ENCODE measurements at places on chromosomes 13 and 19. TPM values are rescaled to one million over a fixed set of nuclear protein-coding genes. Genes with fewer than 3 reads are reported as not detected.

MTMR6 gene
- total RNA-seq: 34.1 TPM

- H3K27ac ChIP-seq: no peak overlapping the region
- no peak for DNase-seq
- peaks cover 19% of the 10 kb centered on the region for H3K4me1 ChIP-seq
- no peak overlapping the region for H3K4me3 ChIP-seq
These were observed 29.3 kb downstream of the WDFY2 start for GRCh38 chr13:51613535-51613934.

DNA sequence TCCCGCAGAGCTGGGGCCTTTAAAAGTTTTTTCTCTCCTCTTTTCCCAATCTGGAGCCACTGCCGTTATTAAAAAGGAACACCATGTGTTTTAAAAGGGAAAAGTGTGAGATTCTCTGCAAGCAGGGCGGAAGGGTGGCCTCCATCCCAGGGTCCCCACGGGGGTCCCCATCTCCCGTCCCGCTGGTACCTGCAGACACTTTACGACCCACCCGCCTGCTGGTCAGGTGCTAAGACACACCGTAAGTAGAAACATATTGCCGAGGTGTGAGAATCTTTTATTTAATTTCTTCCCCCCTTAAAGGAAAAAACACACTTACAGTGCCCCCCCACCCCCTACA lies 1.8 kb downstream of the CRLF1 start:
- H3K27ac ChIP-seq: peak overlapping the region; percentile 8
- H3K4me3 ChIP-seq: no peak overlapping the region
- H3K4me1 ChIP-seq: peaks cover 7% of the 10 kb centered on the region
- DNase-seq: no peak
- no peaks in the 10 kb centered on the region for H3K36me3 ChIP-seq

TYROBP gene
- 80.4 TPM for total RNA-seq

DNA sequence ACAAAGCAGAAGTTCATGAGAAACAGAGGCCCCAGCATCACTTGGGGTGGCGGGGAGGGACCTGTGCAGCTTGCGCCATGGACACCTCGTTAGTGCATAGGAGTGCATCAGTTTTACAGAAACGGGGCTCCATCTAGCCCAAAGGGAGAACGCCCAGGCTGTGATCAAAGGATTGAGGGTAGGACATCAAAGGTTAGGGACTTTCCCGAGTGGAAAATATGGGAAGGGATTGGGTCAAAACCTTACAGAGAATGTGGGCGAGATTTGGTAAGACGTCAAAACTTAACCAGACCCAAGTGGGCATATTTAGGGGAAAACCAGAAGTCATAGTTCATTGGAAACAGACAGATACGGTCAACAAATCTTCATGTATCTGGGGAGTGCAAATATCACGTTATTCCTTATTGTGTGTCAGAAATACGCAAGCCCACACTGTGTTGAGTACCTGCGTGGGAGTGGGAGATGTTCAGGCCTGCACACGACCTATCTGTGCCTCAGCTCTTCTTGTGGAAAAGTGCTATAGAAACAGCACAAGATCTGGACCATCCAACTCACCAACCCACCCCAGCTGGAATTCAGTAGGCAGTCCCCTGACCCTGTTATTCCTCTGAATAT lies 9.4 kb upstream of the GRAMD1A start:
- H3K27ac ChIP-seq: no peak overlapping the region
- H3K4me3 ChIP-seq: no peak overlapping the region
- no peaks in the 10 kb centered on the region for H3K4me1 ChIP-seq
- no peak for DNase-seq

DNA sequence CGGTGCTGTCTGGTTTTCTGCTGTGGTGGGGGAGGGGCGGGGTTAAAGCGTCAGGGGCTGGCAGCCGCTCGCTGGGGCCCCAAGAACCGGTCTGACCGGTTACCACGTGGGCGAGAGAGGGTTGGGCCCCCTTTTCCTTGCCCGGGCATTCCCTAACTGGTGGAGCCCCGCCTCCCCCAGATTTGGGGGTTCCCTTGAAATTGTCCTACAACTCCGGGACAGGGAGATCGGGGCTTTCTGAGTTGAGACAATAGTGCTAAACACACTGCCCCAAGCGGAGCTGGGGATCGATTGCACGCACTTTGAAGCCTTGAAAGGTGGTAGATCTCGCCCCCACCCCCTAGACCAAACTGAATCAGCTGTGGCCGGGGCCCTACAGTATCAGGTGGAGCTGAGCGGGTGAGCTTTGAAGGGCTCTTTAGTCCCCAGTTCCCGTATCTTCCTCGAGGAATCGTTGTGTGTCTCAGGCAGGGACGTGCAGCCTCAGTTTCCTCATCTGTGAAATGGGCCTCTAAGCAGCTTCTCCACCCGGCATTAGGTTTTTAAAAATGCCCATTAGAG lies 4.8 kb downstream of the IER2 start:
- peaks cover 15% of the 10 kb centered on the region for H3K4me1 ChIP-seq
- peaks cover 11% of the 10 kb centered on the region for H3K36me3 ChIP-seq
- DNase-seq: peak; percentile 98
- no peaks in the 10 kb centered on the region for H3K27me3 ChIP-seq
- H3K4me3 ChIP-seq: peak overlapping the region; percentile 96

GARIN5B gene
- total RNA-seq: not detected

DNA sequence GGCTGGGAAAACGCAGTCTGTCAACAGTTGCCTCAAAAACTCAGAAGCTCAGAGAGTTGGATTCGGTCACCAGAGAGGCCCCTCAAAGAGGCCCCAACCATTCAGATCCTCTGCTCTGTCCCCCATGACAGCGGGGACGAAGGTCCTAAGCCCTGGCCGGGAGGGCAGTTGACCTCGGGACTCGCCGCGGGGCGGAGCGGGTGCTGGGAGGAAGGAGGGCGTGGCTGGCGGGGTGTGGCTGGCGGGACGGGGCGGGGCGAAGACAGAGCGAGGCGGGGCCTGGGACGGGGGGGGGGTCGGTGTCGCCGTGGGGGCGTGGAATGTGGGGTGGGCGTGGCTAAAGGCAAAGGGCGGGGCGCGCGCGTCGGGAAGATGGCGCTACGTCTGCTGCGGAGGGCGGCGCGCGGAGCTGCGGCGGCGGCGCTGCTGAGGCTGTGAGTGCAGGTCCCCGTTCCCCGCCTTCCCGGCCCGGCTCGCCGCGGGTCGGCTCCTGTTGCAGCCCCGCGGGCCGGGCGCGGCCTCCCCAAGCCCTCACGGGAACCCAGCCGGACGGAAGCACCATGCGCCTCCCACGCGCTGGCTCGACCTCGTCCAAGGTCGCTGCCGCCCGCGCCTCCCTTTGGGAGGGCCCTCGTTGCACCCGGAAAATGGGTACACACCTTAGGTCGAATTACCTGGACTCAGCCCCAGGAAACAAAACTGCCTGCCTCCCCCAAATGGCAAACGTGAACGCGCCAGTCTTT lies 105.2 kb downstream of the TM9SF2 start:
- H3K4me3 ChIP-seq: peak within 1 kb of the TSS; percentile 71
- H3K36me3 ChIP-seq: no peaks in the 10 kb centered on the region
- H3K27ac ChIP-seq: peak within 1 kb of the TSS; percentile 80
- no peaks in the 10 kb centered on the region for H3K27me3 ChIP-seq

ANKRD24 gene
- total RNA-seq: 1.2 TPM

DNA sequence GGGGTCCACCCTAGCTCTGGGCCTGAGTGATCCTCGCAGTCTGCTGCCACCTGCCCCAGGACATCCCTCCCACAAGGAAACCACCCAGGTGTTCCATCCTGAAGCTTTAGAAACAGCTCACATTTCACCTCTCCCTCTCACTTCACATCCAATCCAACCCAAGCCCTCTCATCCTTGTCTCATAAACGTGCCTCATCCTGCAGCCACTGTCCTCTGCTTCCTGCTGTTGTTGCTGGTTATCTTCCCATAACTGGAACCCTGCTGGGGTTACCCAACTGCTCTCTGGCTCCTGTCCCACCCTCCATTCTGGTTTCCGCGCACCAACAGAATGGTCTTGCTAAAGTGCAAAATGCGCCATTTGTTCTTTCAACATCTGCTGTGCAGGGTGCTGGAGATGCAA lies 59.7 kb upstream of the MTIF3 start:
- DNase-seq: no peak
- no peak overlapping the region for H3K27ac ChIP-seq
- no peaks in the 10 kb centered on the region for H3K4me1 ChIP-seq
- H3K27me3 ChIP-seq: no peaks in the 10 kb centered on the region
- H3K36me3 ChIP-seq: no peaks in the 10 kb centered on the region

DNA sequence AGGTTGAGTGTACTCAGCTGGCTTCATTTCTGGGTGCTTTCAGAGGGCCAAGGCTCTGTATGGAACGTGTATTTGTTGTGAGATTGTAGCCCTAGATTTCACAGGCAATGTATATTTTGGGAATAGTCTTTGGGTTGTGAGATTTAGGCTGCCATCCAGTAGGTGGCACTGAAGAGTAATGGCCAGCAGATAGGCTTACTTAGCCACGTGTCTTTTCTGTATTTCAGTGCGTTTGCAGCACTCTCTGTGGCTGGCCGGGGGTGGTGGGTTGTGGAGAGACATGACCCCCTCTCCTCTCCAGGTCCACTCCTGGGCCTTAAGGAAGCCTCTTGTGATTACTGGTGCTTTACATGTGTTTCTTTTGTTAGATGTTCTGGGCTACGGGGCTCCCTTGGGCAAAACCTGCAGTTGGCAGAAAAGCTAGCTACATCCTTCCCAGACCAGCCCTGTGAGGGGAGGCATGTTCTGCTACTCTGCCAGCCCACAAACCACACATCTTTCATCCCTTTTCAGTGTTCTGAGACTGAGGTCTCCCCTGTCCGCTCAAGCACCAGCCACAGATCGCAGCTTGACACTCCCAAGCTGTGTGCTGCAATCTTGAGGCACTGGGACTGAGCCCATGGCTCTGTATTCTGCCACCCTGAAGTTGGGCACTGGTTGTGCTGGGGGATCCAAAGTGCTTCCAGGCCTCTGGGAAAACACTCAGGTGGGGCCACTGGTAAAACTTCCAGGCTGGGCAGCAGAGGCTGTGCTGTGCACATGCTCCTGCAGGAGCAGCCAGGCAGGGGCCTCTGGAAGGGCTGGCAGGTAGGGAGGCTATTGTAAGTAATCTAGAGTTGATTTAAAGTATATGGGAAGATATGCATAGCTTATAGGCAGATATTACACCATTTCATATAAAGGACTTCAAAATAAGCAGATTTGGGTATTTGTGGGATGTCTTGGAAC lies 1096.8 kb upstream of the PCDH20 start:
- H3K27ac ChIP-seq: no peak overlapping the region
- no peaks in the 10 kb centered on the region for H3K36me3 ChIP-seq
- no peak overlapping the region for H3K4me3 ChIP-seq
- peaks cover 5% of the 10 kb centered on the region for H3K4me1 ChIP-seq
- H3K27me3 ChIP-seq: no peaks in the 10 kb centered on the region

AP1M1 gene
- total RNA-seq: 54.1 TPM

GRCh38 chr13:55087085-55087484 lies 2053.6 kb upstream of the PRR20A start:
- no peak overlapping the region for H3K27ac ChIP-seq
- no peaks in the 10 kb centered on the region for H3K36me3 ChIP-seq
- DNase-seq: no peak
- no peaks in the 10 kb centered on the region for H3K27me3 ChIP-seq

GRCh38 chr13:93226623-93227279 lies at the start of gene GPC6:
GPC6 (plus strand) TSS chr13:93226807.
- H3K36me3 ChIP-seq: no peaks in the 10 kb centered on the region
- no peaks in the 10 kb centered on the region for H3K27me3 ChIP-seq
- no peaks in the 10 kb centered on the region for H3K4me1 ChIP-seq
- no peak for DNase-seq
- H3K4me3 ChIP-seq: no peak within 1 kb of the TSS
- H3K27ac ChIP-seq: no peak within 1 kb of the TSS

DNA sequence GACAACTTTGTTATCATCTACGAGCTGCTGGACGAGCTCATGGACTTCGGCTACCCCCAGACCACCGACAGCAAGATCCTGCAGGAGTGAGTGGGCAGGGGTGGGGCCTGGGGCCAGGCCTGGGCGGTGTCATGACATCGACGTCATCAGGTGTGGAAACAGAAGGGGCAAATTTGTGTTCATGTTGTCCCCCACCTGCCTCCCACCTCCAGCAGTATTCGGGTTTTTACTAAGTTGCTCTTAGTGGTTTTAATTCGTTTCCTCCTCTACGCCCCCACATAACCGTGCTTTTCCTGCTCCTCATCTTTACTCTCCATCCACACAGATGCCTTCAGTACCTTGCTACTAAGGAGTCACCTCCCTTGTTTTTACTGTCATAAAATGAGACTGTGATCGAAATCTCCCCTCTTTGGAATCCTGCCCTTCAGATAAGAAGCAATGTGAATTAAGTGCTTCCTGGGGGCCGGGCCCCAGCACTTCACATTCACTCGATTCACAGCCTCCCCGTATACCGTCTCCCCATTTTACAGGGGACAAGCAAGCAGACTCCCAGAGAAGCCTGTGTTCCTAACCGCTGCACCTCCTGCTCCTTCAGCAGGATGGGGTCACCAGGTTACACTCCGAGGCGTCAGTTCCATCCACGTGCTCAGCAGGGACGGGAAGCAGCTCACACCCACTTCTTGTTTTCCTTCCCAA lies 10.5 kb downstream of the AP1M1 start:
- no peak overlapping the region for H3K4me3 ChIP-seq
- H3K36me3 ChIP-seq: peaks cover 51% of the 10 kb centered on the region
- DNase-seq: no peak
- H3K27ac ChIP-seq: no peak overlapping the region
- H3K4me1 ChIP-seq: no peaks in the 10 kb centered on the region

GRCh38 chr13:23460309-23460708 lies 26.8 kb upstream of the SACS start:
- H3K27me3 ChIP-seq: no peaks in the 10 kb centered on the region
- H3K4me1 ChIP-seq: no peaks in the 10 kb centered on the region
- DNase-seq: no peak
- no peak overlapping the region for H3K27ac ChIP-seq
- H3K4me3 ChIP-seq: no peak overlapping the region

GRCh38 chr13:102191951-102192502 lies 209.8 kb downstream of the FGF14 start:
- no peaks in the 10 kb centered on the region for H3K36me3 ChIP-seq
- no peak overlapping the region for H3K27ac ChIP-seq

DNA sequence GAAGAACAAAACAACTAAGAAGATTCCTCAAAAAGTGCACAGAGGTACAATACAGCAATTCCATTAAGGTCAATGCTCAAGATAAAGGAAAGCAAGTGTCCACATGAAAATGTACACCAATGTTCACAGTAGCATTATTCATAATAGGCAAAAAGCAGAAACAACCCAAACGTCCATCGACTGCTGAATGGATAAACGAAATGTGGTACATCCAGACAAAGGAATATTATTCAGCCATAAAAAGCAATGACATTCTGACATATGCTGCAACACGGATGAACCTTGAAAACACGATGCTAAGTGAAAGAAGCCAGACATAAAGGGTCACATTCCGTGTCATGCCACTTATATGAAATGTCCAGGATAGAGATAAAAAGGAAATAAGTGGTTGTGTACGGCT lies 29.3 kb downstream of the SLC7A1 start:
- H3K4me1 ChIP-seq: no peaks in the 10 kb centered on the region
- H3K4me3 ChIP-seq: no peak overlapping the region
- H3K27ac ChIP-seq: no peak overlapping the region
- H3K27me3 ChIP-seq: no peaks in the 10 kb centered on the region

GRCh38 chr13:106530980-106531481 lies 4.4 kb downstream of the EFNB2 start:
- H3K36me3 ChIP-seq: no peaks in the 10 kb centered on the region
- no peaks in the 10 kb centered on the region for H3K27me3 ChIP-seq
- H3K4me1 ChIP-seq: no peaks in the 10 kb centered on the region
- no peak for DNase-seq
